Stimulated activated CD4-positive, alpha-beta T cell treated with anti-CD3 and anti-CD28 coated beads, Interleukin-1b, Interleukin-23, amount 100 ng/mL, for 1 hour (primary cell): ENCODE measurements at places on chromosomes 3 and 15.
A peak's percentile ranks its signal among the peaks of the same experiment; 100 is the strongest.

GRCh38 chr3:141804778-141805639 is 41.8 kb downstream of the GRK7 start:
- no peak for DNase-seq

DNA sequence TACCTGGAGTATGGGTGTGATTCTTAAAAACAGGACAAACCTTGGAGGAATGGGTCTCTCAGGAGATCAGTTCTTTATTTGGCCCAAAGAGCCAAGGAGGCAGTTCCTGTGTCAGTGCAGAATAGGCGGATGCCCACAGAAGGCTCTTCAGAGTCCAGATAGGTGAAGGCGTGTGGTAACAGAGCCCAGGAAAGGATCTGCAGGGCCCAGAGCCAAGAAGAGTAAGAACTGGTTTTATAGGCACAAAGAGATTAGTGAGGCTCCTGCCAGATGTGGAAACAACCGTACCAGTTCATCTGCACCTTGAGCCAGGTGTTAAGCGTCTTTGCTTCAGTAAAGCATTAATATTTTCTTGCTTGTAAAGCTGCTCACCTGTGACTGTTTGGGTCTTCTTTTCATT is 140.1 kb upstream of the BFSP2 start:
- DNase-seq, result no peak

GRCh38 chr3:14523792-14524191 is 16.4 kb downstream of the GRIP2 start:
- no peak for DNase-seq

DNA sequence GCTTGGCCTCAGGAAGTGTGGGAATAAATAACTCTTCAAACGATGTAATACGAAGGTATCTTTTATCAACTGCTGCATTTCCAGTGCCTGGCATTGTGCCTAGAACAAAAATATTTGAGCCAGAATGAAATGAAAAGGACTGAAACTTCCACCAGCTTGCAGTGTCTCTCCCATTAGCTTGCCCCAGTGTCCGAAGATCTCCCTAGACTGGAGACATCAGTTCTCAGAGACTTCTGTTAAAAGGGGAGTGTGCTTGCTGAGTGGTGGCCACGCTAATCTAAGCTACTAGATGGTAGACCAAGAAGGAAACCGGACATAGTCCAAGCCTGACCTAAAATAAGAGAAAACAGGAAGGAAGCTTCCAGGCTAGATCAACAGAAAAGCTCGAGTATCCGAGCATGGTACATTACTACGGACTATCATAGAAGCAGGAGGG is 28.6 kb downstream of the KCNAB1 start:
- no peak for DNase-seq

DNA sequence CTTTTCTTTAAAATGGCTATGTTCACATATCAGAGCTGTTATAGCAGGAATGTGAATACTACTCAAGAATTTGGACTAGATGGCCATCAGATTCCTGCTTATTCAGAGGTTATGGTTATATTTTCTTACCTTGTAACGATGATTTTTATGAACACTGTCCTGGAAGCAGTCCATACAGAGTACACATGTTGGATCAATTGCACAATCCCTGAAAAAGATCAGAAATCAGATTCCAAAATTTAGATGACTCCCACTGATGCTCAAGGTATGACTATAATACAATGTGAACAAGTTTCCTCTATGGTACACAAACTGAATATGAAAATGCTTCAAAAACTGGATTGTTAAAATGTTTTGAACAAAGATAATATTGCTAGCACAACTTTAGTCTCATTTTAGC is 23.3 kb downstream of the UBR1 start:
- DNase-seq, result no peak

GRCh38 chr3:149243540-149243939 is 21.9 kb upstream of the CP start:
- DNase-seq, result no peak

GRCh38 chr3:16849795-16850194 is 35.0 kb upstream of the PLCL2 start:
- no peak for DNase-seq

DNA sequence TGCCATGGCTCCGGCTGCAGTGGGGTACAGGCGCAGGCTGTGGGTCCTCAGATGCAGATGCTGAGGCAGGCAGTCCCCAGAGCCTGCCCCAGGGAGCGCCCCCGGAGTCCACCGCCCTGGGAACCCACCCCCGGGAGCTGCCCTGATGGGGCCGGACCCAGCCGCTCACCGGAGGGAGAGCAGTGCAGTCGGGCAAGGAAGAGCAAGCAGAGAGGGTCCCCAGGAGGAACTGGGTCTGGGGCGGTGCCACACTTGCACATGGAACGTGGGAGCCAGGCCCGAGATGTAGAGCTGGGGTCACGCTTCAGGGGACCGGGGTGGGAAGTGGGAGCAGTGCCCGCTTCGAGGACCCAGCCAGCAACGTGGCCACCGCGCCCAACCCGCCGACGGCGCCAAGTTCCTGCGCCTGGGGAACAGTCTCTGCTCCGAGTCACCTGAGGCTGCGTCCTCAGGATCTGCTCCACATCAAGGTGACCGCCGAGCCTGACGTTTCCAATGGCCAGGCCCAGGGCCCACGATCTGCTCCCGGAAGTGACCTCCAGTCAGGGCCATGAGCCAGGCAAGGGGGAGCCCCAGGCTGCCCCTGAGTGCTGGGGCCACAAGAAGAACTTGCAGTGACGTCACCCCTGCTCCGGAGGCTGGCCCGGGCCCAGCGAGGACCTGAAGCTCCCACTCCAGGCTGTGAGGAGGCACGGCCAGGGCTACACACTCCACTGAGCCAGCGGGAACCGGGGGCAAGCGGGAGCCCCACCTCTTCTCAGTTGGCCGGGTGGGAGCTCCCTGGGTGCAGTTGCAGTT is 27.0 kb upstream of the TFG start:
- DNase-seq, result no peak

GRCh38 chr3:184417619-184418327 is 37.9 kb downstream of the CHRD start:
- DNase-seq, result peak; percentile 15

- DNase-seq, result no peak
Measured at GRCh38 chr3:39178553-39178952, 13.8 kb downstream of the XIRP1 start.

GRCh38 chr15:101326026-101326315 is 30.9 kb upstream of the SNRPA1 start:
- no peak for DNase-seq

DNA sequence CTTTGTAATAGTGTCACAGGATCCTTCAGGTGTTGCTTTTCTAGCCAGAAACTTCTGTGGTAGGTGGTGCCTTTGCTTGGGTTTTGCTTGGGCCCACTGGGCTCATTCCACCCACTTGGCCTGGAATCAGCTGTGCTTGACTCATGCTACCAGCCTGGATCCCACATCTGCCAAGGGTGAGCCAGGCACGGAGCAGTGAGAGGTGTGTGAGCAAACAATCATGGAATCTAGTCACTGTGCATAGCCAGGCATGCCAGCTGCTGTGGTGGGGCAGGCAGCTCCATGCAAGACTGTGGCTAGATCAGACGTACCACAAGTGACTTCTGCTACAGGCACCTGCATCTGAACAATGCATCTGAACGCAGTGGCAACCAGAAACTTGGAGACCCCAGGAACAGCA is 275.9 kb downstream of the UBE2E2 start:
- DNase-seq, result no peak

DNA sequence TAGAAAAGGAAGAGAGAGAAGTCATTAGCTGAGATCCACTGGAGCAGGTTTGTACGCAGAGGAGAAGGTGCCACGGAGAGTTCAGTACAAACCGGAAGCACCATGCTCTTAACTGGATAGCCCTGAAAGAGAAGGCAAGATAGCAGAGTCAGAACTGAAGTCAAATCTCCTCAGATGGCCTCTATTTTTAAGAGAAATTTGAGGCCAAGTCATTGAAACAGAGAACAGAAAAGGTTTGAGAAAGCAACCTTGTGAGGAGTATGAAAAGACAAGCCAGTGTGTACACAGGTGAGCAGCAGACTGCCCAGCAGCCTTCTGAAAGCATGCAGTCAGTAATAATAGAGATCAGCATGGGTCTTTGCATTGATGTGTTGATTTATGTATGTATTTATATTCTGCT is 66.1 kb upstream of the SPRED1 start:
- no peak for DNase-seq

- no peak for DNase-seq
Measured at GRCh38 chr15:93506646-93507045, 417.6 kb upstream of the RGMA start.

DNA sequence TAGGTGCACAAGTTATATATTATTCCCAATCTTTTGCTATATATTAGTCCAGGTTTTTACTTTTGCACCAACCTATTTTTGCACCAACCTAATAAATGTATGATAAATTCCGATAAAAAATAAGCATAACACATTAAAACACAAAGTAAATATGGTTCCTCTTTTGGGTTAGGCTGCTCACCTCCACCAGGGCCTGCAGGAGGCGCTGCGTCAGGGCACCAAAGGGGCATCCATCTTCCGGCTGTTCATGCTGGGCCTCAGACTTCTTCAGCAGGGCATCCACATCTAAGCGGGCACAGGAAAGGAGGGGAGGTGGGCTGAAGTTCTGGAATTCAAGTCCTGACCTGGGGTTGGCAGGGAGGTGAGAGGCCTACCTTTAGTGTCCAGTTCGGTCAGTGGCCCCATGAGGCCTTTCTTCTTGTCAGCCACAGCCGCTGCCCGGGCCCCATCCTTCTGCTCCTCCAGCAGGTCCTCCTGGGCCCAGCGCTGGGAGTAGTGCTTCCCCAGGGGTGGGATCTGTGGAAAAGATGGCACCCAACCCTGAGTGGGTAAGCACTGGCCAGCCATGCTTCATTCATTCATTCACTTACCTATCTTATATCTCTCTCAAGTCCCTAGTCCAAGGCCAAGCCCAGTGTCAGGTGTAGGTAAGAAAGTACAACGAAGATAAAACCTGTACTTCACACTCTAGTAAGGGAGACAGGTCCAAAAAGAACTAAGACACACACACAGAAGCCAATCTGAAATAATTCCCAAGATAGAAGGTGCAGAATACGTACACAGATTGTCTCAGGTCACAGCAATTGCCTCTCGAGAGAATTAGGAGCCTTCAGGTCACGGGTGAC is 5.2 kb downstream of the TADA3 start:
- DNase-seq, result no peak

- DNase-seq, result no peak
Measured at GRCh38 chr15:79028411-79028964, 62.1 kb downstream of the RASGRF1 start.

- no peak for DNase-seq
Measured at GRCh38 chr3:45417930-45418847, 29.8 kb downstream of the LARS2 start.

DNA sequence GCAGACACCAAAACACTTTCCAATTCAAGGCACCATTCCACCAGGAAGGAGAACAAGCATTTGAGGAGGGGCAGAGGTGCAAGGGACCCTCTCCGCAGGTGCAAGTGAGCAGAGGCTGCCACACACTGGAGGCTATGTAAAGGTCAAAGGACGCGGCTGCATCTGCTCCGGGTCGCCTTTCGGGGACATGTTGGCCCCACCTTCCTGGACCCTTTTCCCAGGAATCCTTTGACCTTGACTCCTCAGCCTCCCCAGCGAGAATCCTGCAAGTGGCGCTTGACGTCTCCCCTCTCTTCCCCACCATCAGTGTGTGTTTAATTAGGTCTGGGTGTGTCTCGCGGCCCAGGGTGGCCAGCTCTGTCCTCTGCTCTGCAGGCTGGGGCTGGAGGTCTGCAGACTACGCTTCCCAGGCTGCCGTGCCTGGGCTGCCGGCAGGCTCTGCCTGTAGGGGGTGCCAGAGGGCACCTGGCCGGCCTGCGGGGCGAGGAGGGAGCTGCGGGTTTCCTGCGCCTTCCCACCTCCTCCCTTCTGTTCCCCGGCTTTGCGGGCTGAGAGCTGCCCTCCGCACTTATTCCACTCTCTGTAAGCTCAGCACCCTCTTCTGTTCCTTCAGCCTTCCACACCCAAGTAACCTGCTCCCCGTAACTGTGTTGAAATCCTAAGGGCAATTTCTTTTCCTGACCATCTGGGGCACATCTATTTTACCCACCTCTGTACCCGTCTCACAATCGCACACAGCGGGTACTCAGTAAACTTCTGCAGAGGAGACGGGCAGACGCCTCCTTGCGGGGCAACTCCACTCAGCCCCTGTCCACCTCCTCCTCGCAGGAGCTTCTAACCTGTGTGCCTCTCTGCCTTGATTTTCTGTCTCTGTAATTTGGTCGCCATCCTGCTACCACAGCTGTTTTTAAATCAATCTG is 129.8 kb downstream of the NSMCE3 start:
- peak; percentile 38 for DNase-seq

- DNase-seq, result no peak
Measured at GRCh38 chr15:39828374-39828931, 45.8 kb upstream of the FSIP1 start.

DNA sequence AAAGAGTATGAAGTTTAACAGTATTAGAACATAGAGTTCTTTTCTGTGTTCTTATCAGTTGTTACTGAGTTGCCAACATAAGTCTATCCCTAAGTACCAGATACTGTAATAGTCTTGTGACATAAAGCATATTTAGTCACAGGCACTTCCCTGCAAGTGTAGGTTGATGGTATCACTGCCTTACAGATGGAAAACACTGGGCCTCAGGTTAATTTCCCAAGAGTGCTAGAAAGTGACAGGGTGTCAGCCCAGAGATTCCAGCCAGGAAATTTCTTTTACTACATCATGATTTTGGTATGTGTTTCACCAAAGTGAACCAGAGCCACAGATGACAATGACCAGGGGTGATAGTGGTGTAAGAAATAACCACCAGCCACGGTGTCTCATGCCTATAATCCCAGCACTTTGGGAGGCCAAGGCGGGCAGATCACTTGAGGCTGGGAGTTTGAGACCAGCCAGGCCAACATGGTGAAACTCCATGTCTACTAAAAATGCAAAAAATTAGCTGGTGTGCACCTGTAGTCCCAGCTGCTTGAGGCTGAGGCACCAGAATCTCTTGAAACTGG is 3.2 kb downstream of the EIF1B start:
- DNase-seq, result no peak

DNA sequence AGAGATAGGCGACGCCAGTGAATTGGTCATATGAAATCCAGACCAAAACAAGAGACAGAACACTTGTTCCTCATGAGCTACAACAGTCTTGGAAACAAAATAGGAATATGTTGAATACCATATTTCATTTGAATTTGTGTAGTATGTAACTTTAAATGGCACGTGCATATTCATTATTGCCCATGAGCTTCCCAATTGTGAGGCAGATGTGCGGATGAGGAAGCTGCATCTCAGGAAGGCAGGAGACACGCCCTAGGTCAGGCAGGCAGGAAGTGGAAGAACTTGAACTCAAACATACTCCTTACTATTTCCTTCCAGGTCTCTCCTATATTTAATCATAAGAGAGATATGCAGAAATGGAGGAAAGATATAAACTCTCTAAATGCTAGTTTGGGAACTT is 106.8 kb upstream of the SLC2A2 start:
- no peak for DNase-seq
